Breast epithelium (tissue), 4 donors: ENCODE measurements at places on chromosomes 2 and 18. TPM values are rescaled to one million over a fixed set of nuclear protein-coding genes. Genes with fewer than 3 reads are reported as not detected.

Gene CAVIN2
- total RNA-seq = 30.7 TPM

Gene SERPINB3
- not detected for total RNA-seq

DNA sequence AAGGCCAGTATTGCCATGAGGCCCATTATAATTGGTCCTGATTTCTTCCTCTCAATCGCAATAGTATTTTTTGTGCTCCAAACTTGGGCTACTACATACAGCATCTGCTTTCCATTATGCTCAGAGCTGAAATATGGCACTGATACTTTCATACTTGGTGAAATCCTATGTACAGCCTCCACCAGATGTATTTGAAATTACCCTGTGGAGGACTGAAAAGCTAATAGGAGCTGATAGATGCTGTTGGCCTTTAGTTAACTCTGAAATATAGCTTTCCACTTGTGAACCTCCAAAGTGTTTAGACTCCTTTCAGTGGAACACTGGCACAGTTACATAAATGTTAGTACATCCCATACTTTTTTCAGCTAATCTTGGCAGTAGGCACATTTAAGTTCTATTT, 205.7 kb downstream of the NEDD4L start:
- no peaks in the 10 kb centered on the region for H3K4me1 ChIP-seq
- DNase-seq = no peak
- H3K36me3 ChIP-seq = no peaks in the 10 kb centered on the region
- no peak overlapping the region for H3K4me3 ChIP-seq
- H3K27ac ChIP-seq = no peak overlapping the region

DNA sequence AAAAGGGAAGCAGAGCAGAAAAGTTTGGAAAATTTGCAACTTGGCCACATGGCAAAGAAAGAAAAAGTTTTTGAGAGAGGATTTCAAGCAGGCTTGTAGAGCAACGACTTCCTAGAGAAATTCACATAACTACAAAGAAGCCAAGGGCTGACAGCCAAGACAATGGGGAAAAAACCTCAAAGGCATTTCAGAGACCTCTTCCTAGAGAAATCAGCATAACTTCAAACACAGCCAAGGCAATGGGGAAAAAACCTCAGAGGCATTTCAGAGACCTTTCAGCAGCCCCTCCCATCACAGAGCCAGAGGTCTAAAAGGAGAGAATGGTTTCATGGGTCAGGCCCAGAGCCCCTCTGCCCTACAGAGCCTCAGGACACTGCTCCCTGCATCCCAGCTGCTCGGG, 7.2 kb downstream of the ADI1 start:
- no peaks in the 10 kb centered on the region for H3K36me3 ChIP-seq
- no peaks in the 10 kb centered on the region for H3K4me1 ChIP-seq
- H3K27ac ChIP-seq = no peak overlapping the region
- DNase-seq = no peak

DNA sequence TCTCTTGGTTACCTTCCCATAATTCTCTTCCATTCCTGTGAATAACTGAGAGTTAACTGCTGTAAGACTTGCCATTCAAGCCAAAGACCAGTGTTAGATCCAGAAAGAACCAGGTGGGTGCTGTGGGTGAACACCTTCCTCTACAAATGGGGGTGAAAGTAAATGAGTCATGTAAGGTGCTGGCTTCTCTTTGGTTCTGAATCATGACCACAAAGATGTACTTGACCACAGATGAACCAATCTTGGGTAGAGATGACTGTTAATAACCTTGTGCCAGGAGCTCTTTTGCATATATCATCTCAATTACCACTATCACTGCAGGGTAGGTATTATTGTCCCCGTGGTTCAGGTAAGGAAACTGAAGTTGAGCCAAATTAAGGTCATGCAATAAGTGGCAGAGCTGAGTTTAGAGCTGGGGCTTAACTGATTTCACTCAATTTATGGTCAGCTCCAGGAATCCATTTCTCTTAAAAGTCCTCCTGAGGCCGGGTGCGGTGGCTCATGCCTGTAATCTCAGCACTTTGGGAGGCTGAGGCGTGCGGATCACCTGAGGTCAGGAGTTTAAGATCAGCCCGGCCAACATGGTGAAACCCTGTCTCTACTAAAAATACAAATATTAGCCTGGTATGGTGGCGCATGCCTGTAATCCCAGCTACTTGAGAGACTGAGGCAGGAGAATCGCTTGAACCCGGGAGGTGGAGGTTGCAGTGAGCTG, 244.9 kb upstream of the CXCR4 start:
- no peak overlapping the region for H3K4me3 ChIP-seq
- no peaks in the 10 kb centered on the region for H3K4me1 ChIP-seq
- no peaks in the 10 kb centered on the region for H3K27me3 ChIP-seq
- H3K36me3 ChIP-seq = no peaks in the 10 kb centered on the region
- DNase-seq = no peak

GRCh38 chr2:172395503-172395902, 31.9 kb upstream of the ITGA6 start:
- DNase-seq = no peak
- no peaks in the 10 kb centered on the region for H3K27me3 ChIP-seq
- no peak overlapping the region for H3K4me3 ChIP-seq
- H3K36me3 ChIP-seq = no peaks in the 10 kb centered on the region
- H3K4me1 ChIP-seq = peaks cover 12% of the 10 kb centered on the region
- H3K27ac ChIP-seq = no peak overlapping the region

GRCh38 chr2:8334866-8335325, 347.0 kb upstream of the ID2 start:
- no peak overlapping the region for H3K27ac ChIP-seq
- no peaks in the 10 kb centered on the region for H3K4me1 ChIP-seq
- no peak for DNase-seq
- H3K36me3 ChIP-seq = no peaks in the 10 kb centered on the region
